ENCODE measurements at places on chromosomes 5 and 9. TPM values are rescaled to one million over a fixed set of nuclear protein-coding genes. Genes with fewer than 3 reads are reported as not detected.

DNA sequence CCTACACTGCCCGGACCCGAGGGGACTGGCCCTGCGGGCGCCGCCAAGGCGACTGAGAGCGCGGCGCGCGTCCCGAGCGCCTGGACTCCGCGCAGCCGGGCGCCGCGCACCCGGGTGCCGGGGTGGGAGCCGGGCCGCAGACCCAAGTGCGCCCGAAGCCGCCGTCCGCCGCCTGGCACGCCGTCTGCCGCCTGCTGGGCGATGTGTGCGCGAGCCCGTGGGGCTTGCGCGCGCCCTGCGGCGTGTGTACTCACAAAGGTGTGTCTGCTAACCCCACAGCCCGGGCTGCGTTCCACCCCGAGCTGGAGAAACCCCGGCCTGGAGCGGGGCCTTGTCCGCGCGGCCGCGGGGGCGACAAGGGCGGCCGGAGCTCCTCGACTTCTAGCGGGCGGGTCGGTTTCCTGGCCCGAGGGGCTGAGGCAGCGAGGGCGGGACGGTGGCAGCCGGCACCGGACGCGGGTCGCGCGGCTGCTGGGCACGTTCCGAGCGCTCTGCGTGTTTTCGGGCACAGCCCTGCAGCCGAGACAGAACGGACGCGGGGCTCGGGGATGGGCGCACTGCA, 1.1 kb upstream of the ZSWIM6 start:
- DNase-seq, result peak; percentile 52

ZFAND5 gene
- 138 TPM for total RNA-seq

- no peak for DNase-seq
Observed at GRCh38 chr5:9390113-9390512, 155.8 kb downstream of the SEMA5A start.

TMEM215 gene
- total RNA-seq, result 0.34 TPM

- DNase-seq, result no peak
Observed at GRCh38 chr5:66503203-66503789, 92.9 kb upstream of the MAST4 start.

NIPSNAP3A gene
- 10.3 TPM for total RNA-seq

TAF11L5 gene
- total RNA-seq, result not detected

GRCh38 chr5:112555691-112556090, 136.6 kb upstream of the EPB41L4A start:
- no peak for DNase-seq

- DNase-seq, result no peak
Observed at GRCh38 chr9:18824095-18824666, 208.8 kb downstream of the SAXO1 start.

ANKRD34B gene
- 3.6 TPM for total RNA-seq

- no peak for DNase-seq
Observed at GRCh38 chr9:79430619-79431018, 141.1 kb upstream of the TLE4 start.

DNA sequence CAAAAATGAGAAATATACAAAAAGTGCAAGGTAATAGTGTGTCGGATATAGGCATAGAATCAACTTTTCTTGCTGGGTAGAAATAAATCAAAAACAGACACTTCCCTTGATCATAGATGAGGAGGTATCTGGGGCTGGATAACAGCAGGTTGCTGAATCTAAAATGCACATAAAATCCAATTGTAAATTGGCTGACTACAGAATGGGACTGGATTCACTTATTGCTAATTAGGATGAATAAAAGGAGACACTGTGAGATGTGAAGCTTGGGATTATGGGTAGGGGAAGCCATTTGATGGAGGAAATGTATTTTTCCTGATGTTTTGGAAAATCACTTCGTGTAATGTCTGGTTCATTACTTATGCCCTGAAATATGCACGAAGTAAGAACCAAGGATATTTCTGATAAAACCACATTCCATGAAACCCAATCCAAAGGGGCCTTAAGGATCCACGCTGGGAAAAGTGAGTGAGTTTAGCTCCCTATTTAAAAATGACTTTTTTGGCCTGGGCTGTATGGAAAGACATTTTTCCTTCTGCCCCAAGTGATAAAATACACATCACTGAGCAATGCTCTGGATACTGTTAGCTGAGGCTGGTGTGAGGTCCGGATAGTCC, 136.1 kb downstream of the MARCHF11 start:
- no peak for DNase-seq

GRCh38 chr5:130111746-130112145, 207.5 kb downstream of the CHSY3 start:
- DNase-seq, result no peak

GRCh38 chr5:74095871-74096270, 469.9 kb downstream of the ARHGEF28 start:
- no peak for DNase-seq

- no peak for DNase-seq
Observed at GRCh38 chr9:107569174-107569573, 79.6 kb upstream of the KLF4 start.

- DNase-seq, result no peak
Observed at GRCh38 chr5:142143878-142144277, 35.3 kb downstream of the NDFIP1 start.

OBP2B gene
- total RNA-seq, result not detected

DNA sequence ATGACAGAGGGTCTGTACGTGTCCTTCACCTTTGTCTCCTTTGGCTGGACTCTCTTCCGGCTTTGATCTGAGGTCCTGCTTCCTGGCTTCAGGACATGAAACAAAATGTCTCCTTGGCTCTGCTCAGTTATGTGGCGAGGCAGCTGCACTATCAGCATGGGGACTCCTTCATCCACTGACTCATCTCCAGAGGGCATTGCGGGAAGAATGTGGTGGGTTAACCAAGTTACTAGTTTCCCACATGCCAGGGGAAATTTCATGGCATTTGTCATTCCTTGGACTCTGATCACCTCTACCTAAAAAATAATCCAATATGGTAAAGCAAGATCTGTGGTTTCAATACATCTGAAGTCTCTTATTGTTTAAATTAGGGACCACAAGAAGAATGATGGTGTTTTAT, 259.7 kb downstream of the MED10 start:
- no peak for DNase-seq

- DNase-seq, result no peak
Observed at GRCh38 chr9:70367305-70367930, 47.0 kb downstream of the KLF9 start.

DNA sequence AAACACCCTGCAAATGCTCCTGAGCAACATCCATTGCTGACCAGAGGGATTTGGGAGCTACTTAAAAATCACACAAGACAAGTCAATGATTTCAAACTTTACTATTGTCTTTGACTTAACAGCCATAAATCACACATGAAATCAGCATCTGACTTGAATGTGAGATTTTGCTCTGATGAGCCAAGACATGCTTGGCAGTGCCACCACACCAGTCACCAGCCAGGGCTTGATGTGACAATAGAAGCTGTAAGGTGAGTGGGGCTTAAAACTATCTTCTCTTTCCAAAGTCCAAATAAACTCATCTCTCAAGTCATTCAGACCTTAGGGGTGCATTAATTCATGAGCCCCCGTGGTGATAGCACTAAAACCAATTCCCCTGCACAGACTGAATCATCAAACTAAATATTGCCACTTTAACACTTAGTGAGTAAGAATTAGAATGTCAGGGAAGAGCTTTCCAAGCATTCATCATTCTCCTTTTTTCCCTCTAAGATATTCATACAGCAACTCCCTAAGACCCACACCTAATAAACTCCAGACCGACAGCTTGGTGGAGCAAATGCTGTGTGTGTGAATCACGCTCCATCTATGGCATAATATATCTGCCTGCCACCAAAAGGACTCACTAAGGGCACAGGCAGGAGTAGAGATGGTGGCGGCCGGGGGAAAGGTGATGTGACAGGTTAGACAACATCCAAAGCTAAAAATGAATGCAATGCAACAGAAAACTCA, 119.4 kb downstream of the SPOCK1 start:
- no peak for DNase-seq

DNA sequence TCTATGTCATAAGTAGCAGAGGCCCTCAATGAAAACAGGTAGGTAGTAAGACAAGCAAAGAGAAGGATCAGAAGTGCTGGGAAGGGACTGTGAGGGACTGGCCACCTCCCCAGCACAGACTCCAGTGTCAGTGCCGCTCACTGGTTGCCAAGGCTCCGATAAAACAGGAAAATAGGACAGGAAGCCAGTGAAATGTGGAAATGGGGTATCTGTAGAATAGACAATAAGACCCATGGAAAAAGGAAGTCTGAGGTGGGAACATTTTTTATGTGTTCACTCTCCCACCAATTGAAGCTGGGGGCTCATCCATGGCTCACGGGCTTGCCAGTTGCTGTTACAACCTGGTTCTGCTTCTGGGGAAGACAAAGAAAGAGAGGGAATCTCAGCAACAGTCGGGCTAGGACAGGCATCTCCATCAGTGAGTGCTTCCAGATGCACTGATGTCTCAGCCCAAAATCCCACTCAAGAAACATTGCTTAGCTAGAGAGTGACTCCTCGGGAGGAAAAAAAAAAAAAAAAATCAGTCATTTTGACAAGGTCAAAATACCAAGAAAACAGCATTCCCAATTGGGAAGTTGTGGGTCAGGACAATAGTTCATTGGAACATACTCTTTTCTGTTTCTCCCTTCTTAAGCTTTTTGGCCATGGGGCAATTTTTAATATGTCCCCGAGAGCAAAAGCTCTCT, 27.6 kb upstream of the NFIB start:
- no peak for DNase-seq

DNA sequence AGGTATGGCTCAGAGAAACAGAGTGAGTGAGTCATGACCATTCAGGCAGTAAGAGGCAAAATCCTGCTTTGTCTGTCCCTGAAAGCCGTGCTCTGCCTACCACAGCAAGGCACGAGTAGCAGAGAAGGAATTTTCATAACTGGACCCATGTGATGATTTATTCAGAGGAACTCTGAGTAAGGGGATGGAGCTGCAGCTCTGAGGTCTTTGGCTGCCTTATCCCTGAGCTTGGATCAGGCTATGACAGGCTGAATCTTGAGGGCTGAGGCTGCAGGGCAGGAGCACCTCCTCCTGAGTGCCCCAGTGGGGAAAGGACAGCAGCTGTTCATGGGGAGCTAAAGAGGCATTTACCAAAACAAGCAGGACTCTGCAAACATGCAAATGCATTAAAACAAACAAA, 183.4 kb downstream of the PAPPA start:
- no peak for DNase-seq

DNA sequence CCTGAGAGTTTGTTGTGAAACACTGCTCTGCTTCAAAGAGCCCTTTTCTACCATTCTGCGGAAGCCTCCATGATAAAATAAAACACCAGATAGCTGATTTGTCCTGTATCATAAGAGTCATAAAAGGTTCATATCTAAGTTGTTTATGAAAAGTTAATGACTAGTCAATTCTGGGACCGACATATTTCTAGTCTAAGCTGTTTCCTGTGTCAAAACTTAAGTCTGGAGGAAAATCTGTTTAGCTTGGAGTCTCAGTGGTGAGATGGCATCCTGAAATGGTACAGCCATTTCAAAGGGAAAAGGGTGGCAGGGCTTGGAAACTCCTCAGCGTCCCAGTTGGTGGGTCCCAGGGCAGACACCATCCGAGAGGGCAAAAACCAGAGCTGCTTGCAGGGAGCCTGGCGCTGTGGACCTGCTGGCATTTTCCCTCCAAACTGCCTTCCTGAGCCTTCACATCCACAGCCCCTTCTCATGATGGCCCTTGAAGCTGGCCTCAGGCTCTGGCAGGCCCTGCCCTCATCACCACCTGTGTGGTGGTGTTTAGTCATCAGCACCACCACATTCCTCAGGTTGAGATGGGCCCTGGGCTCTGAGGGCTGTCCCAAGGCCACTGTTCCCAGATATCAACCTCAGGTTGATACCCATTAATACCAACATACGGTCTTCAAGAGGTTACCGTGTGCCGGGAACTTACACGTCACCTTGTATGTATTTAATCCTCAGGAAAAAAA, 184.0 kb downstream of the HSPA4 start:
- no peak for DNase-seq

- no peak for DNase-seq
Observed at GRCh38 chr9:87593359-87593980, 95.8 kb downstream of the DAPK1 start.

GRCh38 chr9:120579139-120580050, 572 bp downstream of the CDK5RAP2 start:
- no peak for DNase-seq

ACTBL2 gene
- total RNA-seq, result not detected

CNTLN gene
- total RNA-seq, result 12.2 TPM

DNA sequence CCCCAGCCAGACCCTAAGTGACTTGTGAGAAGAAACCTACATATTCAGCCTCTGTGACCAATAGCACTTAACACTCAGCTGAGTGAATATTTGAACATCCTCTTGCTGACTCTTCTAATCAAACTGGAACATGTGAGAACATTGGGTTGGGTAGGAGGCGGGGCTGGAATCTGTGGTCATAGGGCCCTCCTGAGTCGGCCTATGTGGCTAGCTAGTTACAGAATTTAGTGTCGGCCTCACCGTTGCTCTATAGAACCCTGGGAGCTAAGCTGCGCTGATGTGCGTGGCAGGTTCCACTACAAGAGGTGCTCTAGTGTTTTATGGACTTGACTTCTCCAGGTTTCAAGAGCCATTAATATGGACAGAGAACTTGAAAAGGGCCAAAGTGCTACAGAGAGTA, 138.8 kb downstream of the DROSHA start:
- no peak for DNase-seq

ALDH7A1 gene
- 178 TPM for total RNA-seq

- peak; percentile 74 for DNase-seq
Observed at GRCh38 chr9:124839612-124840299, 13.5 kb upstream of the WDR38 start.

CDH6 gene
- 1.1 TPM for total RNA-seq

GRCh38 chr5:36613771-36614656, 7.6 kb downstream of the SLC1A3 start:
- DNase-seq, result no peak

STKLD1 gene
- total RNA-seq, result 1.6 TPM

GRCh38 chr9:69895185-69895584, 74.6 kb downstream of the CFAP95 start:
- DNase-seq, result no peak

DNA sequence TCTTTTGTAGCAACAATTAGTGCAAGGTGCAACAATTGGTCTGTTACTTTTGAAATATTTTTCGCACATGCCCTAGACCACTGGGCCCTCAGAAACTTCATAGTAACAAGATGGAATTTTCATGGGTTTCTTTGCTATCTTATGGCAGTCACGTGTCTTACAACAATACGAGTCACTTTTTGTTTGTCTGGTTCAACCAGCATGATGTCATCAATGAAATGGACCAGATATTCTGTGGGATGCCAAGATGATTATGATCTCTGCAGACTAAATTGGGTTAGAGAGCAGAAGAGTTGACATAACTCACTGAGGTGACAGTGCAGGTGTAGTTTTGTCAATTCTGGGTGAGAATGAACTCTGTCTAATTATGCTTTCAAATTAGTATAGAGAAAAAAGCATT, 239.6 kb upstream of the RIOK2 start:
- no peak for DNase-seq

DNA sequence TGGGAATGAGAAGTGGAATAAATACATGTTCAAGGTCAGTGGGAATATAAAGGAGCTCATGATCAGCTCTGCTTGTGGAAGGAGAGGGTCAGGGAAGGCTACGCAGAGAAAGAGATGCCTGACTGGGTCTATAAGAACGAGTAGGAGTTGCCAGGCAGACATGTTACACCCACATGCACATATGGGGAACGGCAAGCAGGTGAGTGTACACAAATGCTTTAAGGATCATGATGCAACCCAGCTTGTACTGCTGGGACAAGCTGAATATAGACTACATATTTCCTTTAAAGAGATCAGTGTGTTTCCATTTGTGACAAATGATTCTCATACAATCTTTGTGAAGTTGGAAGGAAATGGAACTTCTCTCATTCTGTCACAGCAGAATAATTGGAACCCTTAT, 141.7 kb downstream of the SPOCK1 start:
- no peak for DNase-seq

- DNase-seq, result no peak
Observed at GRCh38 chr5:124602925-124603650, 143.4 kb downstream of the ZNF608 start.

- no peak for DNase-seq
Observed at GRCh38 chr9:125763394-125763801, 16.2 kb downstream of the PBX3 start.

All from WTC11 (cell line).